CD4-positive, alpha-beta T cell treated with Interleukin-6 at 100 ng/mL for 8 hours (primary cell): ENCODE measurements at places on chromosomes 16 and 17.

DNA sequence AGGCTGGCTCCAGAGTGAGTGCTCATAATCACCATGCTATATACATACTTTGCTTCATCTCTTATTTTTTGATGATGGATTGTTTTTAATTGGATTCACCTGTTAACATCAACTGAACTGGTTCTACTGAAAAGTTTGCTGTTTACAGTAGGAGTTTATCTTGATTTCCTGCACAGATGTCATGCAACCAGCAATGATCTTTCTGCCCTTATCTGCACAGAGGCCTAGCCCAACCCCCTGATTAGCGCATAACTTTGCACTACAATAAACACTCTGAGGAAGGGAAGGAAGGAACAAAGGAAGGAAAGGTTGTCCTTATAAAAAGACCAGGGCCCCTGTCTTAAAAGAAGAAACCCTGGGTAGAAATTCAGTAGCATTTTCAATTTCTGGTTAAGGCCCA lies 152.9 kb downstream of the RGS9 start:
- no peak for DNase-seq

DNA sequence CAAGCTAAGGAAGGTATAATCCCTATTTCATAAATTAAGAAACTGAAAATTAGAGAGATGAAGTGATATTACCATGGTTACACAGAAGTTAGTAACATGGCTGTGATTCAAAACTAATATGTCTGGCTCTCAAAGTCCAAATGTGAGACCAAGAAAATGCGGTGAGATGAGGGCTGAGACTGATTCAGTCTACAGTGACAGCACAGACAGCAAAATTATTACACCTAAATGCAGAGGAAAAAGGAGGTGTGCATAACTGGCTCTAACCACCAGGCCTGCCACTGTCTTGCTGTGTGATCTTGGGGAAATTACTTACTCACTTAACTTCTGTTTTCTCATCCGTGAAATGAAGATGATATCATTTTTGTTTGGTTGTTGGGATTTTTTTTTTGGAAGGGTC lies 270.0 kb upstream of the SOX9 start:
- DNase-seq = no peak

DNA sequence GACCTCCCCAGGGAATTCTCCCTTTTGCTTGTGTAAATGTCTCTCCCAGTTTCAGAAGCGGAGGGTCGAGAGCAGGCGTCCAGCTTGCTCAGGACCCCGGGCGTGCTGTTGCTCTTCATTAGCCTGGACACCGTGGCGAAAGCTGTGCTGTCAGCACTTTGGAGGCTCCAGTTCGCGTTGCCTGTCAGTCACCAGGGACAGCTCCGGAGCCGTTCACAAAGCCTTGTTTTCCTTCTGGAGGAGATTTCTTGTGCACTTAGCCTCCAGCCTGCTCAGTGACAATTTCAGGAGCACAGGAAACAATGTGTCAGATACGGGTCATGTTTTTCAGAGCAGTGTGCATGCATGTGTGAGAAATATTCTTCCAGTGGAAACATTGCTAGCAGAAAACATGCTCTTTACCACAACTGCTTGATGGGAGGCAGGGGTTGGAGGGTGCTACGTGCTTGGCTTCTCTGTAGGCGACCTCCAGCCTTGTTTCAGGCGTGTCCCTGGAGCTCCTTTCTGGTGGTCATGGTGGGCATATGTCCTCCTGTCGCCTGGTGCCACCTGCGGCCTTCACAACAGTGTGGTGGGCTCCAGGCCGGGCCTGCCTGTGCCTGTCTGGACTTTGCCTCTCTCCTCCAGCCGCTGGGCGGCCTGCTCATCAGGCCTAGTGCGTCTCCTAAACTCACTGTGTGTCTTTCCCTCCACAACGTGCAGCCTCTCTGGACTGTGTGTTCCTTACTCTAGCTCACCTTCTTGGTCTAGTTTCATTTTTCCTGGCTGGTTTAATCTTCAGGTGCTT lies 29.0 kb downstream of the ZNF750 start:
- DNase-seq = no peak

- DNase-seq = no peak
These were observed 48.4 kb downstream of the COX4I1 start for GRCh38 chr16:85847681-85848601.

DNA sequence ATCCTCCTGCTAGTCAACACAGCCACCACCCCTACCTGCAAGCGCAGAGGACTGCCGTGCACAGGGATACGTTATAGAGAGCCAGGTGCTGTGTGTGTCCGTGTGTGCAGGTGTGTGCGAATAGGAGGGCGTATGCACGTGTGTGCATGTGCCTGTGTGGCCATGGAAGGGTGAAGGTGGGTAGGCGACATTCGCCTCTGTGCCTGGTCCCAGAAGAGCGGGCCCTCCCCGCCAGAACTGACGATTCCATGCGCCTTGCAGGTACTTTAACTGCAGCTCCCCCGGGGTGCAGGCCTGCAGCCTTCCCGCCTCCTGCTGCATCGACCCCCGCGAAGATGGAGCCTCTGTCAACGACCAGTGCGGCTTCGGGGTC lies 8.7 kb downstream of the PDE6G start:
- no peak for DNase-seq

DNA sequence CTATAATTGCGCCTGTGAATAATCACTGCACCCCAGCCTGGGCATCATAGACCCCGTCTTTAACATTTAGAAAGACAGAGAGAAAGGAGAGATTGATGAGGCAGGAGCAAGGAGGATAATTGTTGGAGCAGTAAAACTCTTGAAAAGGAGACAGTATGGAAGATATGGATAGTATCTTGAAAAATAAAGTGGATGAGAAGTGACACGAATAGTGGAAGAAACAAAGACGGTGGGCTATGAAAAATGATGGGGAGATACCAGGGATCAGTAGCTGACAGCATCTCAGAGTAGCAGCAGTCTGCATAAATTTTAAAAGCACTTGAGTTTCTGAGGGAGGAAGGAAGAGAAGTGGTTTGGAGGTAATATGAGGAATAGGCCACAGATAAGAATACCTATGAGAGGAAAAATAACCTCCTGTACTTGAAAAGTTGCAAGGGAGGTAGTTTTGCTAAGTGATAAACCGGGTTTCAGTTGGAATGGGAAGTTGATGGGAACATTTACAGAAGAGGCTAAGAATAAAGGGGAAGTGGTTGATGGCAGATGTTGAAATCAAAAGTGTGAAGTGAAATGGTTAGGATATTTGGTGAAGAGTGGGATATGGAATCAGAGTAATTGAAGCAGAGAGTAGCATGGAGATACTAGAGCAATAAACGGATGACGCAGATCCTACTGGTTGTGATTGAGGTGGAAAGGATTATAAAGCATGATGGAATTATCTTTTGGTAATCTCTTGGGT lies 1.8 kb upstream of the PPM1D start:
- no peak for DNase-seq

GRCh38 chr16:54052271-54052670 lies 234.3 kb downstream of the IRX3 start:
- DNase-seq = no peak

DNA sequence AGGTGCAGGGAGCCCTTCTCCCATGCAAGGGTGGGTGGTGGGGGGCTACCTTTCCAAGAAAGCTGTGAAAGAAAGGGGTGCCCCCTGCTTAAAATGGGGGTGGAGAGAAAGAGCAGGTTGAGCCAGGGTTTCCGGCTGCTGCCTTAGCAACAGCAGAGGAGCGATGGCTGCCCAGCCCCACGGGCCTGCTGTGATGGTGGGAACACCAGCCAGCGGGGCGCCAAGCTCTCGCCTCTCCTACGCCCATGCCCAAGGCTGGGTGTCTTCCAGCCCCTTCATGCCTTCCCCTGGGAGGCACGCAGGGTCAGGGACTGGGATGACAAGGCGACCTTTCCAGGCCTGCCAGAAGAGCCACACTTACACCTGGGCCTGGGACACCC lies 3.0 kb downstream of the FMNL1 start:
- peak; percentile 40 for DNase-seq

DNA sequence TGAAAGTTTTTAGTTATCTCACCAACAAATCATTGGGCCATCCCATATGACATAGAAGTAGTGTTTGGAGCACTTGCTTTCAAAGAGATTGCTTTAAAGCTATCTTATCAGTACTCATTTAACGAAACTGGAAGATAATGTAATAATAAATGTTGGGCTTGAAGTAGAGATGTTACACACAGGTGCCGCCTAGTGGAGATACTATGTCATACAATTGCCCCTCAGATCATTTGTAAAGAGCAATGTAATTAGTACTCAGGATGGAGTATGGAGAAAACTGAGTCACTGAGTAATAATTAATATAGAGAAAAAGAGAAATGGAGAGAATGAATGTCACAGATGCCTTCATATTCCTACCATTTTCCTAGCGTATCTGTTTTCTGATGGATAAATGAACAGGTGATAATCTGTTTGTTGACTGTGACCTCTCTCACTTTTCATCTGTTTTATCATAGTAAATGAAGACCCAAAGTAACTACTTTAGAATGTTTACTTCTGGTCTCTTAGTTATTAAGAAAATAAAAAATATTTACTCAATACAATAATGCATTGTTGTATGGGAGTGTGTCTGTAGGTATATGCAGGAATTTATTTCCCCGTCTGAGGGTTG lies 80.4 kb downstream of the EFCAB5 start:
- peak; percentile 56 for DNase-seq

GRCh38 chr16:85688586-85689284 lies at the start of gene GINS2:
Gene GINS2, minus strand, starts transcription at chr16:85688954. Its CDS starts 56 bp downstream, at chr16:85688898.
- peak; percentile 93 for DNase-seq

- no peak for DNase-seq
These were observed 14.1 kb downstream of the RAD51C start for GRCh38 chr17:58706351-58707140.

GRCh38 chr17:67638871-67639270 lies 78.9 kb upstream of the NOL11 start:
- DNase-seq = no peak

- DNase-seq = no peak
These were observed 15.7 kb downstream of the RBL2 start for GRCh38 chr16:53449816-53450517.

DNA sequence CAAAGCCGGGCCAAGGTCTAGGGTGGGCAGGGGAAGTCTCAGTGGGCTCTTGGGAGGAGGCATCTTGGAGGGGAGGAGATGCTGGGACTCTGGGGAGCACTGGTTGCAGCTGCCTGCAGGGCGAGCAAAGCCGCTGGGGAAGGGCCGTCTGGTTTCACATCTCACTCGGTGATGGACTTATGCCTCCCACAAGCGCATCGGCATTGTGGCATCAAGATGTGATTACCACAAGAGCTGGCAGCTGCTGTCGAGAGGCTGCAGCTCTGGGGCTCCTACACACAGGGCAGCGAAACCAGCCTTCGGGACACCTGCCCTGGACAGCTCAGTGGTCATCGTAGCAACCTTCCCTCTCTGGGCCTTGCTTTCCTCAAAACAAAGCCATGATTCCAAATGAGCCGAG lies 3.1 kb upstream of the KCNJ12 start:
- DNase-seq = no peak

GRCh38 chr16:1469693-1470201 lies 5.1 kb downstream of the CLCN7 start:
- DNase-seq = no peak

DNA sequence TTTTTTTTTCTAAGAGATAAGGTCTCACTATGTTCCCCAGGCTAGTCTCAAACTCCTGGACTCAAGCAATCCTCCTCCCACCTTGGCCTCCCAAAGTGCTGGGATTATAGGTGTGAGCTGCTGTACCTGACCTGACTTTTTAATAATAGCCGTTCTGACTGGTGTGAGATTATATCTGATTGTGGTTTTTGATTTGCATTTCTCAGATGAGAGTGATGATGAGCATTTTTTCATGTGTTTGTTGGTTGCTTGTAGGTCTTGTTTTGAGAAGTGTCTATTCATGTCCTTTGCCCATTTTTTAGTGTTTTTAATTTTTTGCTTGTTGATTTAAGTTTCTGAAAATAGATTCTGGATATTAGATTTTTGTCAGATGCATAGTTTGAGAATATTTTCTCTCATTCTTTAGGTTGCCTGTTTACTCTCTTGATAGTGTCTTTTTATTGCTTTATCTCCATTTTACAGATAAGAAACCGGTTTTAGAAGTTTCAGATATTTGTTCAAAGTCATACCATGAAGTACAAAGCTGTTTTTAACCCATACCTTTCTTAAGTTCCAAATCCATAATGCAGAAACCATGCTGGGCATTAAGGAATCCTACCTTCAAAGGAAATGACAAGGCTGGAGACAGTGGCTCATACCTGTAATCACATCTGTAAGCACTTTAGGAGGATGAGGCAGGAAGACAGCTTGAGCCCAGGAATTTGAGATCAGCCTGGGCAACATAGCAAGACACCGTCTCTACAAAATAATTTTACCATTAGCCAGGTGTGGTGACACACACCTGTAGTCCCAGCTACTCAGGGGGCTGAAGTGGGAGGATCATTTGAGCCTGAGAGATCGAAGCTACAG lies 168.4 kb upstream of the TBX2 start:
- no peak for DNase-seq

- no peak for DNase-seq
These were observed 129.1 kb downstream of the FTO start for GRCh38 chr16:53832896-53833544.

DNA sequence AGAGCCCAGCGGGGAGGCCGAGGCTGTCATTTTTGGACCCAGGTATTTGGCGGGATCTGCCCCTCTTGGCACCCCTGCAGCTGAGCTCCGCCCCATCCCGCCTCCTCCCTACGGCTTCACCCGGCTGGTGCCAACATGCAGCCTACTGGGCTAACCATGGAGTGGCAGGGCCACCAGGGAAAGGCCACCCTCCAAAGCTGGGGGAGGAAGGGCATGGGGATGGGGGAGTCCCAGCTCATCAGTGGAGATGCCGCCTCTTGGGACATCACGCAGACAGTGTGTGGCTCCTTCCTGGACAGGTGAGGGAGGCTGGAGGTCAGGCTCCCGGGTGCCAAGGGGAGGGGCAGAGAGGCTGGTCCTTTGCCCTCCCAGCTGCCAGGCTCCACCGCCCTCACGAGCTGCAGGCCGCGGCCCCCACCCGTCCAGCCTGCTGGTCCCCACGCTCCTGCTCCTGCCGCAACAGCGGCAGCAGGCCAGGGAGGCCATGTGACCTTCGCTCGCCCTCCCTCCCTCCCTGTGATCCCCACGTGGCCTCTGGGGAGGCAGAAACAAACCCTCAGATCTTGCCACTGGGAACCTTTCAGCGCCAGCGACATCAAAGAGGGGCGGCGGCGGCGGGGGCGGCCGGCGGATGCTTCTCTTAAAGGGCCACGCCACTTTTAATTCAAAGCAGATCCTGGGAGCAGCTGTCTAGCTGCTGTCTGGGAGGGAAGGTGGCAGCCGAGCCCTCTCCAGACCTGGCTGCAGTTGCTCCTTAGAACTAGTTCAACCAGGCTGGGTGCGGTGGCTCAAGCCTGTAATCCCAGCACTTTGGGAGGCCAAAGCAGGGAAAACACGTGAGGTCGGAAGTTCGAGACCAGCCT lies 6.8 kb upstream of the NOTUM start:
- peak; percentile 91 for DNase-seq
